ENCODE measurements at places on chromosomes 11 and 22.

GRCh38 chr11:67600324-67601029 is 6.3 kb upstream of the NDUFV1 start:
- no peak for DNase-seq

GRCh38 chr11:108009497-108010370 is 1.0 kb downstream of the CUL5 start:
- no peak for DNase-seq

DNA sequence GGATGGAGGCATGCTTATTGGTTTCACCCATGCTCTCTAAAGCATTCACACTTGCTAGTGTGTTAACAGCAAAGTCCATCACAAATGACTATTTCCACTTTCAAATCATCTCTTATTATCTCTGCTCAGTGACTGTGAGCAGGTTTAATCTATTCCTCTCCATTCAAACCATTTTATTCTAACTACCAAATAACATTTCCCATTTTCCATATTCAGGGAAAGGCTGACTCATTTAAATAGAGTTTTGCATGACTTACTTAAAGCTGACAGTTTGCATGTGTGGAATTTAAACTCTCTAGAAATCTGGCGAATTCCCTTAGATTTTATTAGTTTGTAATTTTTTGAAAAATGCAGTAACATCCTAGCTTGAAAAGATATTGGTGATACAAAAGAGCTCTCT is 615.7 kb upstream of the LRRC4C start:
- DNase-seq: no peak

DNA sequence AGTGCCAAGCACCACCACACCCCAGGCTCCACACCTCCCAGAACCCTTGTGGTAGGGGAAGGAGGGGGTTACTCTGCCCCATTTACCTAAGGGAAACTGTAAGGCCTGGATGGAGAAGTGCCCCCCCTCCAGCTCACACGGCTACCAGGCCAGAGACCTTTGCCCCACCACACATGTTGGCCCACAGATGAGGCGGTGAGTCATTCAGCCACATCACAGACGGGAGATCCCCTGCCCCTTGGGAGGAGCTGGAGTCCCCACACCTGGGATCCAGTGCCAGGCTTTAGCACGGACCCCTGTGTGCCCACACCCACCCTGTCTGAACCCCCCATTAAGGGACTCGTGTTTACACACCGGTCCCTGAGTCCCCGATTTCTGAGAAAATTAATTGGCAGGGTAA is 24.9 kb downstream of the CDKN1C start:
- DNase-seq: no peak

- DNase-seq: no peak
Observed at GRCh38 chr22:25930788-25931310, 188.9 kb downstream of the MYO18B start.

GRCh38 chr11:44258190-44258489 is 51.8 kb downstream of the ALX4 start:
- no peak for DNase-seq

DNA sequence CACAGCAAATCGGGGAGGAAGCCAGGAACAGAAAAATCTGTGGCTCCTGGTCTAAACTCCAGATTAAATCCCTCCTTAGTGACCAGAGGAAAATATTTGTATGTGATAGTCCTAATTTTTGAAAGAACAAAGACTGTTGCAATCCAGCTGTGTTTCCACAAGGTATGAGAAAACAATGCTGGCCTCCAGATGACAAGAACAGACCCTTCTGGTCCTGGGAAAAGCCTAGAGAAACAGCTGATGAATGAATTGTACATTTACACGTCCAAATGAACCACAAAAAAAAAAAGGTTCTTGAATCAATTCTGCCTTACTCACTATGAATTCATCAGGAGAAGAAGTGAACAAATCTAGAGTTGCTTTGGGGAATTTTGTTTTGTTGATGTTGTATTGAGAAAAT is 63.7 kb downstream of the ETS1 start:
- no peak for DNase-seq

DNA sequence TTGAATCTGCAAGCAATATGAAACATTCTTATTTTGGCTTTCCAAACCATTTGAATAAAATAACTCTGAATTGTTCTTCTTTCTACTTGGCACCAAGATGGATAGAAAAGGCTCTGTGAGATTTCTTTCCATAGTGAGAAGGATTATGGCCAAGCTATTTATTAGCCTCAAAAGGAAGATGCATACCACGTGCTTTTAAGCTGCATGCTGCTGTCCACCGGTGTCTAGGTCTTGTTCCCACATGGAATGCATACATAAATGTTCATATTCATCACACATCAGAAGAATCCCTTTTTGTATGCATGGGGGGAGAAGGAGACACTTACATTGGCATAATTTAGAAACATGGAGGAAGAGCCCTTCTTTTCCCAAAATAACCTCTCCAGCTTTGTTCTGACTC is 273.4 kb downstream of the FAM76B start:
- no peak for DNase-seq

DNA sequence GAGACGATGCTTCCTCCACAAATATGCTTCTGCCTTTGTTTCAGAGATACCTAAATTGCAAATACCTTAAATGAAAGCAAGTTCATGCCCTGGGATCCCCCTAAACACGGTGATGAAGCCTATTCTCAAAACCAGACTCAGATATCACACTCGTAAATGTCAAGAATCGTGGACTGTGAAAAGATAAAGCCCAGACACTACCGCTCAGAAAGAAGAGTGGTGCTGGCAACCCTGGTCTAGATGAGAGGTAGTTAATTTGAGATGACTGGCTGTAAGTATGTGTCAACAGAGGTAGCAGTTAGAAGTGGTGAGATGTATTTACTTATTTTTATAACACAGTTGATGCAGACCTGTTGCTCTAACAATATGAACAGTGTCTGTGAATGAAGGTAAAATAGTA is 2.5 kb downstream of the OVCH2 start:
- no peak for DNase-seq

DNA sequence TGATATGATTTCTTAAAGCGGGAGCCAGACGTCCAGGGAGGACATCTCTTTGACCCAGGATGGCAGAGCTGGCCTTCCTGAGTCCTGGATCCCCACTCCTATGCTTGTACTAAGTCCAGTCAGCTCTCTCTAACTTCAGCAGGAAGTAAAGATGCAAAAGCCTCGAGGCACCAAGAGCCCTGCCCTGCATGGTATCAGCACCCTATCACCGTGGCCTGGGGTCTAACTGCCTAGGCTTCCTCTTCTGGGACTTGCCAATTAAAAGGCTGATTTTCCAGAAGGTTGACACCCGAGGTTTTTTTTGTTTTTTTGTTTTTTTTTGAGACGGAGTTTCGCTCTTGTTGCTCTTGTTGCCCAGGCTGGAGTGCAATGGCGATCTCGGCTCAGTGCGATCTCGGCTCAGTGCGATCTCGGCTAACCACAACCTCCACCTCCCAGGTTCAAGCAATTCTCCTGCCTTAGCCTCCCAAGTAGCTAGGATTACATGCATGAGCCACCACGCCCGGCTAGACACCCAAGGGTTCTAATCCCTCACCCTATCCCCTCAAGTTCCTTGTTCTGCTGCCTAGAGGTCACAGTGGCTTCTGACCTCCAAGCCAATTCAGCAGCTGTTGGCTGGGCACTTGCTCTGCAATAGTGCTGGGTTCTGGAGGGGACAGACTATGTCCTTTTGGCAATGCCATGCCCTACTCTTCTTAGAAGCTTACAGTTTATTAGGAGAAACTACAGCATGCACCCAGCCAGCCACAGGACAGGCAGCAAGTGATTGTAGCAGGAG is 50.6 kb upstream of the FTH1 start:
- no peak for DNase-seq

- no peak for DNase-seq
Observed at GRCh38 chr11:100866453-100866852, 179.4 kb downstream of the ARHGAP42 start.

GRCh38 chr11:125164091-125164421 is 495 bp upstream of the PKNOX2 start:
- DNase-seq: no peak

GRCh38 chr22:43273902-43274484 is 69.2 kb downstream of the SCUBE1 start:
- DNase-seq: peak; percentile 34

- no peak for DNase-seq
Observed at GRCh38 chr11:126348806-126349582, 6.5 kb upstream of the ST3GAL4 start.

GRCh38 chr22:42639541-42640241 is 710 bp downstream of the ATP5MGL start:
- DNase-seq: no peak

GRCh38 chr11:34749666-34750659 is 129.1 kb downstream of the EHF start:
- no peak for DNase-seq

- no peak for DNase-seq
Observed at GRCh38 chr11:44904261-44905020, 46.2 kb downstream of the TP53I11 start.

DNA sequence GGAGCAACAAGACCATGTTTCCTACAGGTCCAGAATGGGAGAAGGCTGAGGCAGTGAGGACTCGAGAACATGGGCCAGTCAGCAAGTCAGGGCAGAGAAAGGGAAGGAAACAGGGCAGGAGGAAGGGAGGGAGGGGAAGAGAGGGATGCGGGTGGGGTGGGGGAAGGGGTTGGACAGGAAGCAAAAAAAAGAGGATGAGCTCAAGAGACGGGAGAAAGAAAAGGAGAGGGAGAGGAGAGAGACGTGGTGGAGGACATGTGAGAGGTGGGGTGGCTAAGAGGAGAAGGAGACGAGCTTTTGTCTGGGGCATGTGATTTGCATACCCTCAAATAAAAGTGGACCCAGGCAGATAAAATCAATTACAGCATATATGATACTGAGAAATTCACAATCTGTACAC is 389.5 kb upstream of the B3GAT1 start:
- no peak for DNase-seq

DNA sequence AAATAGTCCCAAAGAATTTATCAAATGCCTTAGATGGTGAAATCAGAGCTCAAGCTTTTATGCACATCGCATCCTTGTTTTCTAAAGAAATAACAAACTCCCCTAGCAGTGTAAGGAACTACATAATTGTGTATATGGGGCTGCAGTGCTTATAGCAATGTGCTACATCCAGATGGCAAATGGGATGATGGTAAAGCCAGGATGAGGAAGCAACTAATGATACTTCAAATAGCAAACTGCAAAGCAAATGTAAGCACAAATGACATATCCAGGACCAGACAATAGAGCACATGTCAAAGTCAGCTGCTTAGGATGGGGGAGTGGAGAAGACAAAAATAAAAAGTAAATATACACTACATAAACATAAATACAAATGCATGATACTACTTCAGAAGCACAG is 425.9 kb downstream of the OPCML start:
- DNase-seq: no peak

GRCh38 chr11:33724644-33725035 is 11.6 kb downstream of the CD59 start:
- no peak for DNase-seq

- no peak for DNase-seq
Observed at GRCh38 chr11:38019072-38019775, 1421.2 kb upstream of the RAG2 start.

- no peak for DNase-seq
Observed at GRCh38 chr11:96054870-96055705, 131.2 kb upstream of the MTMR2 start.

- no peak for DNase-seq
Observed at GRCh38 chr11:94928117-94928990, 45.0 kb downstream of the CWC15 start.

GRCh38 chr11:13042873-13043342 is 33.8 kb downstream of the RASSF10 start:
- no peak for DNase-seq

DNA sequence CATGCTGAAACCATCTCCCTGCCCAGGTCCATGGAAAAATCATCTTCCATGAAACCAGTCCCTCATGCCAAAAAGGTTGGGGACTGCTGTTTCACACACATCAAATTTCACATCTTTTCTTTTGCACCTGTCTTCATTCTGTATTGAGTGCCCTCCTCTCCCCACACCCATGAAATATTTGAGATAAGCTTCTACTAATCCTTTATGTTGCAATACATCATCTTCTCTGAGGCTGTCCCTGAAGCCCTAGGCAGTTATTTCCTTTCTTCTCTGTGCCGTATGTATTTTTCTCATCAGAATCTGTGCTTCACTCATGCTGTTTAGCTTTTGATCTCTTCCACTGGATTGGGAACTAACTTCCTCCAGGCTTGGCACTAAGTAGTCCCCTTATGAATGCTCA is 40.0 kb upstream of the RRM1 start:
- no peak for DNase-seq

- no peak for DNase-seq
Observed at GRCh38 chr11:70064008-70064725, 13.9 kb upstream of the ANO1 start.

GRCh38 chr11:83957038-83957900 is 671.1 kb upstream of the CCDC90B start:
- no peak for DNase-seq

- DNase-seq: no peak
Observed at GRCh38 chr11:92738276-92738675, 231.2 kb upstream of the MTNR1B start.

DNA sequence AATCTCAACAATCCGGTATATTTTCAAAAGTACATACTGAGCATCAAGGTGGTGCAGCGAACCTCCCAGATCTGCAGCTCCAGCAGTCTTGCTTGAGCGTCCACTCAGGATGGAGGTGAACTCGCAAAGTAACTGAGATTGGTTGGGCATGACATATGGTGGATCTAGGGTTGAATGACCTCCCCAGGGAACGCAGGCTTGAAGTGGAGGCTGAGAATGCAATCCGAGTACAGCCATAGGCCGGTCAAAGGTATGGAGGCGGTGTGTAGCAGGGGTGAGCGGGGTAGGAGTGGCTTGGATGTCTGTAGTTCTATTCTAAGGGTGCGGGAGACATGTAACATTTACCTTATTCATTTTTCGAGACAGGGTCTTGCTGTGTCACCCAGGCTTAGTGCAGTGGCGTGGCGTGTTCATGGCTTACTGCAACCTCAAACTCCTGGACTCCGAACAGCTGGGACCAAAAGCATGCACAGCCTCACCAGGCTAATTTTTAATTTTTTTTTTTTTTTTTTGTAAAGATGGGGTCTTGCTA is 631 bp upstream of the C22orf39 start:
- DNase-seq: peak; percentile 8

GRCh38 chr22:38460426-38460840 is 5.4 kb upstream of the KCNJ4 start:
- no peak for DNase-seq
